ENCODE measurements at places on chromosomes 7 and 10.

- H3K4me3 ChIP-seq, result no peak overlapping the region
- H3K36me3 ChIP-seq, result no peaks in the 10 kb centered on the region
- H3K27me3 ChIP-seq, result peaks cover 44% of the 10 kb centered on the region
- DNase-seq, result peak; percentile 64
Observed at GRCh38 chr7:22563621-22564241, 63.7 kb upstream of the STEAP1B start.

DNA sequence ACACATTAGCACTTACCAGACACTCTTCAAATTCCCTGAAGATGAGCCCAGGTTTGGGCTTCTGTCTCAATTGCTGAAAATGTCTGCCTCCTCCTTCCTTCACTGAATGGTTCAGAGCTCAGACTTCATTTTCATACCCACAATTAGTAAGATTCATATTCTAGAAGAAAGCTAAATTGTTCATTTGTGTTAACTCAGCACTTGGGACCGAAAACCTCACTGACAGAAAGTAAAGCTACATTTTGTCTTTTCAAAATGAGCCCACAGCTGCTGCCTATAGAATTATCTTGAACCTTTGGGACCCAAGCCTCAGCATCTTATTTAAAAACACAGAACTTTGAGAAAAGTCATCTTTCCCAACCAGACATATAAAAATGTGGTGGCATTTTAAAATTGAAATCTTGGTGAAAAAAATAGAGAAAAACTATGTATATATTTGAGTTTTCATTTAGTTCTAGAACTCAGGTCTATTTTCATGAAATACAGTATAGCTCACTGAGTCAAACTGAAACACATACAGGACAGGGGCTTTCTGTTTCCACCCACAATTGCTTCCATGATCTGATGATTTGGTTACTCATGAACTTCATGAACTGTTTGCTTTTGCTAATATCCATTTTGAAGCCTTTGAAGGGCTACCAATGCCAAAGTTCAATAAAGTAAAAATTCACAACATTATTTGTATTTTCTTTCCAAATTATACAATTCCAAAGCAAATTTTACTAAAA is 119.1 kb upstream of the PFKP start:
- H3K36me3 ChIP-seq, result no peaks in the 10 kb centered on the region
- H3K4me3 ChIP-seq, result no peak overlapping the region
- peaks cover 42% of the 10 kb centered on the region for H3K4me1 ChIP-seq

- no peaks in the 10 kb centered on the region for H3K27me3 ChIP-seq
- H3K27ac ChIP-seq, result no peak overlapping the region
- no peak for DNase-seq
- H3K4me3 ChIP-seq, result no peak overlapping the region
- H3K4me1 ChIP-seq, result no peaks in the 10 kb centered on the region
- no peaks in the 10 kb centered on the region for H3K36me3 ChIP-seq
Observed at GRCh38 chr7:10429031-10429430, 544.6 kb upstream of the PHF14 start.

GRCh38 chr7:36291387-36292316 is 98.0 kb upstream of the ANLN start:
- no peaks in the 10 kb centered on the region for H3K36me3 ChIP-seq
- H3K4me1 ChIP-seq, result peaks cover 42% of the 10 kb centered on the region
- H3K27ac ChIP-seq, result peak overlapping the region; percentile 2
- DNase-seq, result peak; percentile 87
- peak overlapping the region; percentile 54 for H3K4me3 ChIP-seq
- no peaks in the 10 kb centered on the region for H3K27me3 ChIP-seq

- peaks cover 14% of the 10 kb centered on the region for H3K4me1 ChIP-seq
- no peaks in the 10 kb centered on the region for H3K27me3 ChIP-seq
- peak overlapping the region; percentile 47 for H3K27ac ChIP-seq
- no peak for DNase-seq
- H3K4me3 ChIP-seq, result no peak overlapping the region
Observed at GRCh38 chr10:86798611-86799010, 42.2 kb downstream of the BMPR1A start.

Measured in activated CD4-positive, alpha-beta T cell treated with anti-CD3 and anti-CD28 coated beads for 36 hours (primary cell).